ENCODE measurements at places on chromosomes 12 and 14.

DNA sequence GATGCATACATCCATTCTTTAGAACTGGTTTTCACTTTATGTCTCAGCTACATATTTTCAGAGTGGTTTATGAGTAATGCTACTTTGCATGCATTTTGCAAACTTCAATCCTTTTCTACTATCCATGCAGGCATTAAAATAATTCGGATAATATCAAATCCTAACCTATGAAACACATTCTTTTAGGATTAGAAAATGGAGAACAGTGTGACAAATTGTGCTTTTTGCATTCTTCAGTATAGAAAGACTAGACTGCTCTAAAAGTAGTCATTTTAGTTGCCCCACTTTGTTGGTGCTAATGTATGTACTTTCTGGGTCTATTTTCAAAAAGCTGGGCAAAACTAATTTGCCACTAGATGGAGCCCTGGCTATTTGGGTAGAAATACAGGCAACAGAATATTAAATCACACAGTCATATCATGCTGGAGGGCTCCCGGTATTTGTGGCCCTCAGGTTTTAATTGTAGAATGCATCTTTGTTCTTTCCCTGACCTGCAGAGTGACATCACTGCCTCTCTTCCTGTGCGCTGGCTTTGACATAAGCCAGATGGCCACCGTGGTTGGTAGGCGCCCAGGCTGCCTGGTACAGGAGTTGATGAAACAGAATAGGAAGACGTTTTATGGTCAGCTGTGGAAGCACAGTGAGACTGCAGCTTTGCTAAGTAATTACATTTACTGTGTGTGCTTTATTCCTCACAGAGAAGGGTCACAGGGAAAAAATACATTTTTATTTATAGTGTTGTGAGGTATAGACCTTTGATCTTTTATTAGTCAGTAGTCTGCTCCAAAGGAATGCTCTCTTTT, 28.1 kb downstream of the MSRB3 start:
- DNase-seq, result peak; percentile 33

GRCh38 chr14:90388437-90388836, 8.4 kb upstream of the CALM1 start:
- DNase-seq, result peak; percentile 50

DNA sequence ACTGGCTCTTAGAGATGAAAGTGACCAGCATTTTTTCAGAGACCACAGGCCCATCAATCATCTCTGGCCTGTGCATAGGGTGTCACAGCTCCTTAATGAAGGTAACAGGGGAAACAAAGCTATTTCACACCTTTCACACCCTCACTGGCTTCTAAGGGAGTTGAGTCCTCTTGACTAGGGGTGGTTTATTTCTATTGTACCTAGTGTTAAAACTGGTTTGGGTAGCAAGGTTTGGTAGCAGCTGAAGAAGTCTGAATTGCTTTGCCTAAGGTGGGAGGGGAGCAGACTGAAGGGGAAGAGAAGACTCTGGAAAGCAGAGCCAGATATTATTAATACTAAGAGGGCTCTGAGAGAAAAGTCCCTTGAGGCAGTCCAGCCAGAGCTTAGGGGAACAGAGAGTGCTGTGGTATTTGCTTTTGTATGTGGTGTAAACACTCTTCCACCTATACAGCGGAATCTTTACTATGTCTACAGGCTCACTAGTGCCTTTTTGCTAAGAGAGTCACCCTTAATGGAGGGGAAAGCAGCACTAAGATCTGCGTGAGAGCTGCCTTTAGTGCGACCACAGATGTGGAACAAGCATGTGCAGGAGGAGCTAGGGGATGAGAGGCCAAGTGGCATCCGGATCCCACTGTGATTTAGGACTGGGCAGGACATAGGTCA, 95.8 kb downstream of the STXBP6 start:
- DNase-seq, result no peak

DNA sequence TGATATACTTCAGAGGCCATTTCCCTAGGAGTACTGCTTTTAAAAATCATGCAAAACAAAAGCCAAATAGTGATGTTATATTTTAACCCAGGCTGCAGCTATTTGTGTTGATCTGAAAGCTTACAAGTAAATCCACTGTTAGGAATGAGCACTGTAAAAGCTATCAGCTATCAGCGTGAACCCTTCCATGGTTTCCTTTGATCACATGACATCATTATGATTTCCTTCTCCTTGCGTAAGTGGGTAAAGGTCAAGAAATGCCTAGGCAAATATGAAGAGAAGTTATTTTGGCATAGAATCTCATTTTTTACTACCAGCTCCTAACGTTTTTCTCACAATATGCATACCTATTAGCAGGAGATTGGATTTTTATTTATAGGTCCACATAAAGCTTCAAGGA, 48.6 kb upstream of the CATSPERB start:
- no peak for DNase-seq

GRCh38 chr14:67532998-67533753, at the start of gene PLEKHH1:
Gene PLEKHH1, plus strand, starts transcription at chr14:67533290. Its CDS starts 8,578 bp downstream, at chr14:67541868.
- DNase-seq, result peak; percentile 92

- DNase-seq, result peak; percentile 71
Observed at GRCh38 chr14:103746701-103747100, 31.1 kb downstream of the ZFYVE21 start.

- DNase-seq, result no peak
Observed at GRCh38 chr12:85633491-85633890, 202.7 kb downstream of the RASSF9 start.

DNA sequence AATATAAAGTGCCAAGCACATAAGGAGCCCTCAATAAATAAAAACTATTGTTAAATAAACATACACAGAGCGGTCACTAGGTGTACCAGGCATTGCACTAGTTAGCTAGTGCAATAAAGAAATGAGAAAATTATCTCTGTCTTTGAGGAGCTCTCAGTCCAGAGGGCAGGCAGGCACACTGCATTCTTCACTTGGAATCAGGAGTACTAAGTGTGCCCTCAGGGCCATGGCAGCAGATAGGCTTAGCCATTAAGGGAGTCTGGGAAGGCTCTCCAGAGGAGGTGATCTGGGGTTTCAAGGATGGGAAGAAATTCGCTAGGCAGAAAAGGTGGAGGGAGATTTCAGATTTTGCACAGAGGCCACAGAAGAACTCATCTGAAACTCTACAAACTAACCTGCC, 9.1 kb downstream of the ABCD4 start:
- DNase-seq, result no peak

DNA sequence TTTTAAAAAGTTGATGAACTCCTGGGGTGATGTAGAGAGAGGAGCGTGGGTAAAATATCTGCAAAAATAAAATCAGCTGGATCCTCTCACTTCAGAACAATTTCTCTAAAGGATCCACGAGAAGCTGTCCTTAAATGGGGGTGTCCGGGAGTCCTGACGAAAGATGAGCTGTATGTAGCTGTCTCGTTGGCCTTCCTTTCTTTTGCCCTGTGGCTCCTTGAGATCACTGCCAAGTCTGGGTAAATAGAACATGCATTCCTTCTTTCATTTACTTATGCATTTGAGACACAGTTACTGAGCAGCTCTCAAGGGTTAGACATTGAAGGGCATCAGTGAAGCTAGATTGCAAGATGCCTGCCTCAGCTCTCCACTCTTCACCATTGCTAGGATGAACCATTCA, 35.2 kb upstream of the TXNRD1 start:
- DNase-seq, result no peak

DNA sequence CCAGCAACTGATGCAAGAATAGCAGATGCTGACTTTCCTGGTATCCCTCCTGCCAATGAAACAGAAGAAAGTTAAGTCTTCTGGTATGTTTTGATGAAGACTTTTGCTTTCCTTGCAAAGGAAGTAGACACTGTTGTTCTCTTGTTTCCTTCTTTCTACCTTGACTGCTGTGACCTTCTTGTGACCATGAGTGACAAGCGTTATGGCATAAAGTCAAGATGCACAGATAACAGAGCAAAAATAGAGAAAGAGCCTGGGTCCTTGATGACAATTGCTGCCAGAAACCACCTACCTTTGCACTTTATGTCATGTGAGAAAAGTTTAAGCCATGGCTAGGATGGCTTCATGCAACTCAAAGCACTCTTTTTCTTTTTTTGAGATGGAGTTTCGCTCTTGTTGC, 49.2 kb upstream of the LTA4H start:
- DNase-seq, result no peak

GRCh38 chr12:93214523-93215289, 163.0 kb upstream of the NUDT4 start:
- no peak for DNase-seq

GRCh38 chr12:98868076-98868475, 223.0 kb downstream of the APAF1 start:
- no peak for DNase-seq

- DNase-seq, result peak; percentile 20
Observed at GRCh38 chr14:81172881-81173280, 47.9 kb downstream of the GTF2A1 start.

DNA sequence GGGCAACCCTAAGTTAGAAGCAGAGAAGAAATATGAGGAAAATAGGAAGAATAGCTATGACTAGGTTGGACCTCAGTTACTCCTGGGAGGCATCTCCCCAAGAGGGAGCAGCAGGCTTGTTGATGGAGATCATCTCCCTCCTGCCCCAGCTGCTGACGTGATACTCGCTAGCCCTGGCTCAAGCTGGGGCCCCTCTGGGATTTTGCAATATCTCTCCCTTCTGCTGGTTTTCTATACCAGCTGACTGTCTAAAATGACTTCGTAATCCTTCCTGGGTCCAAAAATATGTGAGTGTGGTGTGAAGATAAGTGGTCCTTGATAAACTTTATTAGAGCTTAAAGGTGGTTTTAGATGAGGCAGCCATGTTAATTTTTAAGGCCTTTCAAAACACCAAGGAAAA, 4.5 kb upstream of the HECTD4 start:
- peak; percentile 32 for DNase-seq

GRCh38 chr14:44035707-44036106, 471.4 kb downstream of the FSCB start:
- DNase-seq, result no peak

DNA sequence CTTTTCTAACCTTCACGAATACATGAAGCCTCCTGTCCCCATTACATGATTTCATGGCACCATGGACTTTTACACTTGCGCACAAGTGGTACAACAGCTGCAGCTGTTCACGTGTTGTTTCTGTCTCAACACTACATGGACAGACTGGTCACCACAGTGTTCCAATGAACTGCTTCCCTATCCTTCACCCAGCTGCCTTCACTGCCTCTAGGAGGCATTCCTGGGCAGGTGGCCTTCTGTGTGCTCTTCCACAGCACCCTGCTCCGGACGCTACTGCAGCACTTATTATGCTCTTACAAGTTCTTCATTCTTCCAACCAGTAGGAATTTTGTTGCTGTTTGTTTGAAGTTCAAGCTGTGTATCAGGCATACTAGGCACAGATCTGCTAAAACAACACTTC, 1.5 kb downstream of the MTERF2 start:
- no peak for DNase-seq

- DNase-seq, result peak; percentile 69
Observed at GRCh38 chr14:67241411-67242167, at the start of gene PALS1. Gene PALS1, plus strand, starts transcription at chr14:67241435. Its CDS starts 37,736 bp downstream, at chr14:67279171.

Data from AG20443 (cell line).